ENCODE measurements at places on chromosomes 5 and 9.
A peak's percentile ranks its signal among the peaks of the same experiment; 100 is the strongest.

DNA sequence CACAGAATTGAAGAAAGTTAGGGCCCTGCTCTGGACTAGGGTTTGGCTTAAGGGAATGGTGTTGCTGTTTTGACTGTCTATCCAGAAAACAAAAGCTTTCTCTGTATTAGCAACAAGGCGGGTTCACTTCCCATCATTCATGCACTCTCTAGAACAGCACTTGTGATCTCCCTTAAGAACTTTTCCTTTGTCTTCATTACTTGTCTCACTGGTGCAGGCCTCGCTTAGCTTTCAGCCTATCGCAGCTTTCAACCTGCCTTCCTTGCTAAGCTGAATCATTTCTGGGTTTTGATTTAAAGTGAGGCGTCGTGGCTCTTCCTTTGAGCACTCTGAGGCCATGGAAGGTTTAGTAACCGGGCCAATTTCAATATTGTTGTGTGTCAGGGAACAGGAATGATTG, 35.2 kb upstream of the LPCAT1 start:
- DNase-seq: no peak

DNA sequence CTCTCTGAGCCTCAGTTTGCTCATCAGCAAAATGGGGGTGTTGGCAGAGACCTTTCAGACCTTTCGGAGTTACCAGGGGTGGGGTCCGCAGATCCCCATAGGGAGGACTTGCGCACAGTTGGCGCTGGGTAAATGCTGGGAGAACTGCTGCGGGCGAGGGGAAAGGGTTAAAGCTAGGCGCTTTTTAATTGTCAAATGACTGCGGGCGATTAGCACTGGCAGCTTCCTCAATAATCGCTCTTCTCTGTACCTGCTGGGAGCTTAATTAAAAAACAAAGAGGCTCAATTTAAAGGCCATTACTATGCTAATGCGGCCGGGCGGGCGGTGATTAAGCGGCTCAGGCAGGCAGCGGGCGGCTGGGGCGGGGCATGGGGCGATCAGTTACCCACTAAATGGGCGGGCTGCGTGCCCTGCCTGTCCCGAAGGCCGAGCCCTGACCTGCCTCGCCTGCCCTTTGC, 63.0 kb downstream of the LMX1B start:
- no peak for DNase-seq

DNA sequence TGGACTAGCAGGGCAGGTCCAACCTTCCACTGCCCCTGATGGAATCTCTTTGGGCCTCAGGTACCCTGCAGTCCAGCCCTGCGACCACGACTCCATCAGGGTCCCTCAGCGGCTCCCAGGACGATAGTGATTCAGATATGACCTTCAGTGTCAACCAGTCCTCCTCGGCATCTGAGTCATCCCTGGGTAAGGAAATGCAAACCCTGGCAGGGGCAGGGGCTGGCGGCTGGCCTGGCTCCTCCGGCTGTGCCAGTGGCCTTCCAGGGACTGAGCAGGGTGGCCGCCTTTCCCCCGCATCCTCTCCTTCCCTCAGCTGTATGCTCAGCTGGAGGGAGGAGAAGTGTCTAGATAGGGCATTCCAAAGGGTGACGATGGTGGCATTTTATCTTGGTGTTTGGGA, 45.0 kb downstream of the NEURL1B start:
- DNase-seq: no peak

DNA sequence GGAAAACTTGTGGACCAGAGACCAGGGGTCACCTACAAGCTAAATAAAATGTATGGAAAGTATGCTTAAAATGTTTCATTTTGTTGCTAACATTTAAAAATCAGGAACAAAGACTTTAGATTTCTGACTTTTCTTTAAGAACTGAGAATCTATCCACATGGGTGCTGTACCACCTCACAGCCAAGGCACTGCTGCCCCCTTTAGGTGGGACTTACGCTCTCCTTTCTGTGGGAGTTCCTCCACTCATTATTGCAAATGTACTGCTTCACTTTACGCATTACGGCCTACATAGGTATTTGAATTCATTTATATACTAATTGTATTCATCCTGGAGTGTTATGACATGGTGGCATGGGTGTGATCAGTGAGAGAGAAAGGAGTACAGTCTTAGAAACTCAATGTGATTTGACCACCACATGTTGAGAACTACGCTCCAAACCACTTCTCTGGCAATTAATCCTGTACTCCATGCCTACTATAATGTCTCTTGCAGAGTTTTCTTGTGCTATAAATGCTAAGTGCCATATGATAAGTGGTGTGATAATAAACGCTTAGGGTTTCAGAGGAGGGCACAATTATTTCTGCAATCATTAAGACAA, 24.7 kb upstream of the CETN3 start:
- peak; percentile 23 for DNase-seq

- no peak for DNase-seq
Observed at GRCh38 chr5:133226186-133226585, 174.4 kb downstream of the HSPA4 start.

- no peak for DNase-seq
Observed at GRCh38 chr9:78030296-78030552, 1.4 kb downstream of the GNAQ start.

DNA sequence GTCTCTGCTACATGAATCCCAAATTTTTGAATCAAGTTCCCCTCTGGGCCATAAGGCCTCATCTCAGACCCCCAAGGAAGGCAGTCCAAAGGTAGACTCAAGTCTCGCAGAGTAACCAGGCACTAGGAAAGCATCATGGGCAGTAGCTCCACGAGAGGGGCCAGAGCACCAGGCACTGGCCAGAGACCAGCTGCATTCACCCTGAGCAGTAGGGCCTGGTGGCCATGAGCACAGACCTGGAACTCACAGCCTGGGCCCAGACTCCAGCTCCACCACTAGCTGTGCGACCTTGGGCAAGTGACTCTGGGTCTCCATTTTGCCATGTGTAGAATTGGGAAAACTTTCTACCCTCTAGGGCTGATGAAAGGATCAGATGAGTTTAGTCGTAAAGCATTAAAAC, 28.5 kb downstream of the NANS start:
- no peak for DNase-seq

DNA sequence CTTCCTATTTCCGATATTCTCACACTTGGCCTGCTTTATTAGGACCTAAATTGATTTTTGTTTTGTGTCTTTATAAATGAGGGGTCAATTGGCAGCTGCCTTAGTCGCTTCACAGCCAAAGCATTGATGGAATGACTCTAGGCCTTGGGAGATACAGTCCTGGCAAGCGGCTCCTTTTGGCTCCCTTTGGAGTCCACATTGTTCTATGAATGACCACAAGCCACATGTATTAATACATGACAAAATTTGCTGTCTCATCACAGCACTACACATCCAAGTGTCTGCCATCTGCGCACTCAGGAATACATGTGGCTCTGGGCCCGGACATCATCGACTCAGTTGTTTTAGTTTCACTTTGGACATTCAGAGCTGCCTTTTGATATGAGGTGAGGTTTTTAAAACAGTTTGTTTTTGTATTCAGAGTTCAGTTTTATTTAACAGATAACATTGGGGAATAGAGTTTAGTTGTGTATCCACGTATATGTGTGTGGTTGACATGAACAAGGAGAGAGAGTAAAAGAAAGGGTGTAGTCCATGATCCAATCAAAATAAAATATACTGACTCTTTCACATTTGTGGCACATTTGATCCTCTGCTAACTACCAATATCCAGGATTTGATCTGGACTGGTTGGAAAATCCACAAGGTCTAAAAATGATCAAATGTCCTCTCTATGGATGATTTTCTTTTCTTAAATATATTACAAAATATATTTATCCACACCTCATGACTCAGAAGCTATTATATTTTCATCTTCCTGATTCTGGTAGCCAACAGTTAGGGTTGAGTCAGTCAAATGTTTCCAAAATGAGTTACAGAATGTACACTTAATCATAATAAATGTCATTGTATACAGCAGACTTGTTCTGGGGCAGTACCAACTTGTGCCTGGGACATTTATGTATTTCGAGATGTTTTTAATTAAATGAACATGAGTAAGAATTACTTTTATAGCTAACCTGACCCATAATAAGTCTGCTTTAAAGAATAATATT, 114.0 kb upstream of the MTAP start:
- DNase-seq: no peak

GRCh38 chr9:93678199-93679019, 102.0 kb downstream of the PHF2 start:
- no peak for DNase-seq

DNA sequence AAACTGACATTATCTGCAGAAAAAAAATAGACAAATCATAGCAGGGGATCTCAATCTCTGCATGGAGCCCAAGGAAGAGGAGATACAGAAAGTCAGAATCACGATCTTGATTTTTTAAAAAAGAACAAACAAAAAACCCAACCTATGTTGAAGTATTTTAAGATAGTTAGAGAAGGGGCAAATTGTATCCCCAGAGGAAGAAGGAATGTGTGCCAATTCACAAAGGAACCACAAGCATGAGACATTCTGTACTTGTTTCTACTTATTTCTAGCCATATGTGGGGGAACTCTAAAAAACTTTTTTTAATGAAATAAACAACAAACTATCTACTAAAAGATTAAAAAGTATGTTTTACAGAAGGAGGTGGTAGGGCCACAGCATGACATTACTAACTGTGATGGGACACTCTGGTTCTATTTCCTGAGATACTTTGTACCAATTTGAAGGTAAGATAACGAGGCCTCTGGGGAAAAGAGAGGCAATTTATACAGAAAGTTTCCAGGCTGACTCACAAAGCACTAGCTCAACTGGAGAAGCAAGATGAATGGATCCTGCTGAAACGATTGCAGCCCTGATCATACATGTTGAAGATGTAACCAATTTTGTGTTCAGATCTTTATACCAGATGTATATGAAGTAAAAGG, 22.5 kb downstream of the RANBP3L start:
- DNase-seq: no peak

DNA sequence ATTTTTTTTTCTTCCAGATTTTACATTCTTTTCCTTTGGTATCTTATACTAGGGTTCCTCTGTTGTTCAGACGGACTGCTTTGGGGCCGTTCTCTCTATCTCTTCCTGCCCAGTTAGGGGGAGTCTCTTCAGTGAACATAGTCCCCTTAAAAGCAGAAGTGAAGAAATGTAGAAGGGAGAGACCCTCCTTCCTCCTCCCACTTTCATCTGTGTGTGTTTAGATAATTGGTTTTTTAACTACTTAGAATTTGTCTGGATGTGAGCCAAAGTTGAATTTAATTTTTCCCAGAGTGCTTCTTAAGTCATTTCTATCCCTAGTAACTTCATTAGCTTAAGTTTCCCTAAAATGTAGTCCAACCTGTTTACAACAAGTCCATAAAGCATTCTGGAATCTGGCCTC, 167.5 kb downstream of the HACD4 start:
- no peak for DNase-seq

GRCh38 chr5:135348918-135349317, 50.1 kb downstream of the MACROH2A1 start:
- DNase-seq: peak; percentile 25

DNA sequence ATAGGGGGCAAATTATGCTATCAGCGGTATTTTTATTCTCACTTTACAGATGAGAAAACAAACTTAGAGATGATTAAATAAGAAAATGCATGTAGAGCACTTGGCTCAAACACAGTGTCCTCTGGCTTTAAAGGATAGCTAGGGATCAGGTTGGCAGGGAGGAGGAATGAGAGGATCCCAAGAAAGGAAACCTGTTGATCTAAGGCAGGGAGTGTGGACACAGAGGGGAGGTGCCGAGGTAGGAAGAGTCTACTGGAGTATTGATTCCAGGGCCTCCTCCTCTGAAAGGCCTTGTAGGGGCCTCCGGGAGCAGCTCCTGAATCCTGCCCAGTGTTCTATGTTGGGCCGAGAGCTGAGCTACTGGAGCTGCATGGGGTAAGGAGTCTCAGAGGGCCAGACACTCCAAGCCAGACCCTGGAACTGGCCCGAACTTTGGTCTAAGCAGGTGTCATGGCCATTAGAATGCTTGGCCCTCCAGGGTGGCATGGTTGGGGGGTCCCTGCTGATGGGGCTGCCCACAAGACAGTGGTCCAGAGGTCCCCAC, 30.4 kb upstream of the TCF7 start:
- DNase-seq: no peak

- no peak for DNase-seq
Observed at GRCh38 chr9:80503671-80504281, 932.0 kb downstream of the TLE4 start.

- no peak for DNase-seq
Observed at GRCh38 chr5:116980581-116980980, 406.0 kb upstream of the SEMA6A start.

GRCh38 chr9:19699756-19700155, 89.1 kb downstream of the SLC24A2 start:
- no peak for DNase-seq

DNA sequence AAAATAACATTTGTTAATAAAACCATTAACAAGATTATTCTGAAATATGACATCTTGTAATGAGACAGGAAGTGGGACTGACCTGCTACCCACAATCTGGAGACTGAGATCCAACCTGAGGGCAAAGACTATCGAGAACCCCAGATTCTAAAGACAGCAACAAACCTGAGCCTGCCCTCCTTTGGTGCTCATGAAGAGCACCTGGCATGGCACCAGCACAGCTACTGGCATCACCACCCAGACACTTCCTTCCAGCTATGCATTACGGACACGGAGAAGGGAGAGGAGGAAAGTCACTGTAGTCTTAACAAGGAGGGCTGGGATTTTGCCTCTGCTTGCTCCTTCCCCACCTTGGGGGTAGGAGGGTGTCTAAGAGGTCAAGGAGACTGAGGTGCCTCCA, 105.5 kb downstream of the AUH start:
- DNase-seq: no peak

DNA sequence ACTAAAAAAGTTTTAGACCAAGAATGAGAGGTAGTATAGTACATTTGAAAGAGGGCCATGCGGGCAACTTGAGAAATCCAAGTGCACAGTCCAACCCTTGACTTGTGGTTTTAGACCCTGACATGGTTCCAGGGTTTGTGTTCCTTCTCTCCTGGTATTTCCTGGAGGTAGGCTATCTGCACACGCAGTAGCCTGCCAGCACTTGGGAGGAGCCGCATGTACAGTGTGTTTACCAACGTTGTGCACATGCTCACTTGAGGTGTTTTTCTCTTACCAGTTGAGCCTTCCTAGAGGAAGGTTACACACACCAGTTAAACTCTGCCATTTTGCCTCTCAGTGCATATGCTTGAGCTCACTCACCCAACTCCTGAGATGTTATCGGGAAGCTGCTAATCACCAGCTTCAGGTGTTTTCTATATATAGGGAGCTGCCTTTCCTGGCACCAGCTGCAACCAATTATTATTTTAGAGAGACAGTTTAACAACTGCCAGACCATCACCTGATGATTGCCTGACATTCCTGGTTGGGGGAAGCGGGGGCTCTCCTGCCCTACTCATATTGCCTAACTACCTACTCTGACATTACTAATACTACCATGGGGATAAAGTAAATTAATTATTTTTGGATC, 593.4 kb upstream of the TUSC1 start:
- no peak for DNase-seq

- DNase-seq: no peak
Observed at GRCh38 chr5:24232041-24232440, 412.7 kb downstream of the CDH10 start.

GRCh38 chr5:132369474-132370180, at the start of gene SLC22A5:
Gene SLC22A5 (plus strand): TSS chr5:132369710. CDS start chr5:132369973, 263 bp downstream.
- peak; percentile 82 for DNase-seq

- DNase-seq: no peak
Observed at GRCh38 chr5:153623751-153624450, 133.4 kb downstream of the GRIA1 start.
